ENCODE measurements at places on chromosomes 3 and 15. TPM values are rescaled to one million over a fixed set of nuclear protein-coding genes. Genes with fewer than 3 reads are reported as not detected.

DNA sequence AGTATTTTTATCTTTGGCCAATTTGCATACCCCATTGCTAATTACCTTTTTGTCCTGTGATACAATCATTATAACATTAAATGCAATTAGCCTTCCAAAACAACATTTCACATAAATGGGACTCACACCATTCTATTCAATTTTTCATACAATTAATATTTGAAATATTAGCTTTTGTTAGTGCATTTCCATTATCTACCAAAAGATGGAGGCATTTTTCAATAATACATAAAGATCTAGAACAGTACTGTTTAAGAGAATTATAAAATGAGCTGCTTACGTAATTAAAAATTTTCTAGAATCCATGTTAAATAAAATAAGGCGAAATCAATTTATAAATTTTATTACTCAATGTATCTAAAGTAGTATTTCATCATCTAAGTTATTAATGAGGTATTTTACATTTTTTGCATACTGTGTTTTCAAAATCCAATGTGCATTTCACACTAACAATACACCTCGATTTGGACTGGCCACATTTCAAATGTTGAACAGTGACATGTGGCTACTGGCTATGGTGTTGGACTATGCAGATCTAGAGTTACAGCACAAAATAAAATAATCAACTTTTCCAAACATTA lies 74.3 kb downstream of the TJP1 start:
- no peak for DNase-seq

- DNase-seq, result no peak
Measured at GRCh38 chr15:84762840-84763572, 14.6 kb downstream of the ZNF592 start.

DNA sequence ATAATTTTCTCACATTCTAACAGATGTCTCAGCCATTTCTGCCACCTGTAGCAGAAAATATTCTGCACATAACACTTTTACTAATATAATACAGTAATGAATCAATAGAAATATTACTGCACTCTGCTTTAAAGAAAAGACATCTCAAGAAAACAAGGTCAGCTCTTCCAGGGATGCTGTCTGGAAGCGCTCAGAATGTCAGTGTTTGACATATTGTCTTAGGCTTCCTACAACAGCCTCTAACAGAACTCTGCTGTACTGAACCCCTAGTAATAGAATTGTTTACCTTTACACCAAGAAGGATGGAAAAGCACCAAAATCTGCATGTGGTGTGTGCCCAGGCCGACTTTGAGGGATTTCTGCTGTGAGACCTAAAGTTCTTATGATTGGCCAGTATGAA lies 61.9 kb upstream of the FSTL1 start:
- no peak for DNase-seq

GRCh38 chr3:136353461-136353860 lies 103.3 kb downstream of the PCCB start:
- no peak for DNase-seq

- DNase-seq, result no peak
Measured at GRCh38 chr3:13018561-13019242, 54.5 kb downstream of the IQSEC1 start.

GRCh38 chr3:10766049-10766705 lies 49.9 kb upstream of the SLC6A11 start:
- DNase-seq, result no peak

Gene SLC24A5
- total RNA-seq, result not detected

GRCh38 chr3:18086760-18087159 lies 338.4 kb downstream of the SATB1 start:
- no peak for DNase-seq

DNA sequence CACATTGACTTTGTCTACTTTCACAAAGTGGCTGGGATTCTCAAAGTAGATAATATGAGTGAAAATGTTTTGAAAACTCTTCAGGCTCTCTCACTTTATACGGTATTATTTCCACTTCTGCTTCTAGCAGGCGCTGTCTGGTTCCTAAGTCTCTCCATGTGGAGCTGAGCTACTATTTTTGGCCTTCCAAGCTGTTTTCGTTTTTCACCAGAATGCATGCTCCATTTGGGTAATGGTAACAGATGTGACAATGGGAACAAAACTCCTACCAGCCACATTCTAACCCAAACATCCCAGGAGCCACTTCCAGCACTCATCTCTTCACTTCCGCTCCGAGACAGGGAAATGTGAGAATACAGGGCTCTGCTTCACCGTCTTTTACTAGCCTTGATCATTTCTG lies 586.7 kb downstream of the NTRK3 start:
- DNase-seq, result no peak

GRCh38 chr3:123285479-123285878 lies 83.7 kb downstream of the SEC22A start:
- DNase-seq, result no peak

GRCh38 chr3:147397875-147398812 lies 8.2 kb downstream of the ZIC4 start:
- no peak for DNase-seq

- DNase-seq, result no peak
Measured at GRCh38 chr3:107769882-107770281, 247.1 kb downstream of the BBX start.

DNA sequence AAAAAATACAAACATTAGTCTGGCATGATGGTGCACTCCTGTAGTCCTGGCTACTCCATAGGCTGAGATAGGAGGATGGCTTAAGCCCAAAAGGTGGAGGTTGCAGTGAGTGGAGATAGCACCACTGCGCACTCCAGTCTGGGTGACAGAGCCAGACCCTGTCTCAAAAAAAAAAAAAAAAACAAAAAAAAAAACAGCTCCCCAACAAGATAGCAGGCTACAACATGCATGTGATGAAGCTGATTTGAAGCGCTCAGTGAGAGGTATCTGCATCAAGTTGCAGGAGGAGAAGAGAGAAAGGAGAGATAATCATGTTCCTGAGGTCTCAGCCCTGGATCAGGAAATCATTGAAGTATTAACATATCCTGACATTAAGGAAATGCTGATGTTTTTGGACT lies 608 bp upstream of the PPCDC start:
- no peak for DNase-seq

- no peak for DNase-seq
Measured at GRCh38 chr3:158731486-158731885, 771 bp downstream of the RARRES1 start.

DNA sequence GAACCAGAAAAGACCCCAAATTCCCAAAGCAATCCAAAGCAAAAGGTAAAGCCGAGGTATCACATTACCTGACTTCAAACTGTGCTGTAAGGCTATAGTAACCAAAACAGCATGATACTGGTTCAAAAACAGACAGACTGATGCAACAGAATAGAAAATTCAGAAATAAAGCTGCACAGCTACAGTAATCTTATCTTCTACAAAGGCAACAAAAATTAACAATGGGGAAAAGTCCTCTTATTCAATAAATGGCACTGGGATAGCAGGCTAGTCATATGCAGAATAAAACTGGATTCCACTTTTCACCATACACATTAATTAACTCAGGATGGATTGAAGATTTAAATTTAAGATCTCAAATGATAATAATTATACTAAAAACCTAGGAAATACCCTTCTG lies 392.6 kb upstream of the CBLB start:
- DNase-seq, result no peak

DNA sequence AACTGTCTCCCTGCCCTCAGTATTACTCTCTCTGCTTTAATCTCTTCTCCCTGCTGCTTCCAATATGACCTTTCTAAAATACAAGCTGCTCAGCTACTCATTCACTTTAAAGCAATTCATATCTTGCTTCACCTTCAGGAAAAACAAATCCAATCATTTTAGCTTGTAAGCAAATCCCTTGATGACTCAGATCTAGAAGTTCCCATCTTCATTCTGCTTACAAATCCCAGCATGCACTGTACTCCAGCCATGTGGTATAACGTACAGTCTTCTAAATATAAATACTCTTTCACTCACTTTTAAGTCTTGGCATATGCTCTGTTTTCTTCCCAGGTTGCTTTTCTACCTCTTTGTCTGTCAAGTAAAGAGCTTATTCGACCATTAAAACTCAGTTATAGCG lies 1009.1 kb upstream of the SEMA6D start:
- no peak for DNase-seq

DNA sequence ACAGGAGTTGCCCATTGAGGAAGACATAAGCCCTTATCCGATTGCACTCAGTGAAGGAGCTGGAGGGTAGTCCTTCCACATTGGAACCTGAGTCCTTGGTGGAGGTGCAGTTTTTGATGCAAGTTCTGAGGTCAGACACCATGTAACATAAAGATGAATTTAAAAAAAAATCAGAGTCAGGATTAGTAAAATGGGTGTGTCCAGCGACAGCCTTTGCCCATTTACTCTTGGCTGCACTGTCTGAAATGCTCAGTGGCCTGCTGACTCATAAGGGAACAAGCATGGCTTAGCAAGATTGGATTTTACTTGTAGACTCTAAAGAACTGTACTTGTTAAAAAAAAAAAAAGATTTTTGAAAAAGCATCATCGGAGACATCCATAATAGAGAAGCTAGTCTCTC lies 241.1 kb upstream of the TOPAZ1 start:
- DNase-seq, result no peak

Gene STRIT1
- total RNA-seq, result 0.79 TPM

DNA sequence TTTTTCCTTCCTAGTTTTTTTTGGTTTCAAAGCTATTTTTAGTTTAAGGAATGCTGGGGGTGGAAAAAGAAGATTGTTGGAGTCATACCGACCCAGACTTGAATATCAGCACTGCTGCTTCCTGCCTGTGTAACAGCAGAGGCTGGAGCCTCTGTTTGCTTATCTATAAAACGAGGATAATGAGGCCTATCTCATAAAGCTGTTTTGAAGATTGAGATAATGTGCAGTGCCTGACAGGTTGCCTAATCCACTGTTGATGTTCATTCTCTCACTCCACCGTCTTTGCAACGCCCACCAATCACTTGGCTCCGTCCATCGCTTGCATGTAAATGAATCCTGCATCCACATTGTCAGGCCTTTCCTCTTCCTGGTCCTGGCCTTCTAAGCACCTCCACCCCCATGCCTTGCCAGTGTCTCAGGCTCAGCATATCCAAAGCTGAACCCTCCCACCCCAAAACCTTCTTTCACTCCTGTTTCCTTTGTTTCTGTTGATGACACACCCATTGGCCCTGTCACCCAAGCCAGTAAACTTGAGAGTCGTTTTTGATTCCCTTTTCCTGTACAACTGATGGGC lies 94.9 kb downstream of the MEX3B start:
- DNase-seq, result no peak

DNA sequence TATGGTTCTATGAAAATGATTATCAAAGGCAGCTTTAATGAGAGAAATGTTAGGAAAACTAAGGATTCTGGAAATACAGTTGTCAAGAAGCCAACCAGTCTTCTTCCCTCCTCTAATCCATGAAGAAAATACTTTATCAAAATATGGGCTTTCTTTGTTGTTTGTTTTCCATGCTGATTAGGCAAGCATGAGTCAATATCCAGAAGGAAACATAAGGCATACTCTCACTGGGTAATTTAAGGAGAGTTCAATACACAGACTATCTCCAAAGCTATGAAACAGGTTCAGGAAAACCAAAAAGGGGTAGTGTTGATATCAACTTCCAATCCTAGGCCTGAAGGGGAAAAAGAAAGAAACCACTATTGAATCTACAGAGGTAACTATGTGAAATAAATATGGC lies 68.7 kb upstream of the CMC1 start:
- no peak for DNase-seq

GRCh38 chr3:197356741-197357140 lies 58.3 kb upstream of the DLG1 start:
- no peak for DNase-seq

DNA sequence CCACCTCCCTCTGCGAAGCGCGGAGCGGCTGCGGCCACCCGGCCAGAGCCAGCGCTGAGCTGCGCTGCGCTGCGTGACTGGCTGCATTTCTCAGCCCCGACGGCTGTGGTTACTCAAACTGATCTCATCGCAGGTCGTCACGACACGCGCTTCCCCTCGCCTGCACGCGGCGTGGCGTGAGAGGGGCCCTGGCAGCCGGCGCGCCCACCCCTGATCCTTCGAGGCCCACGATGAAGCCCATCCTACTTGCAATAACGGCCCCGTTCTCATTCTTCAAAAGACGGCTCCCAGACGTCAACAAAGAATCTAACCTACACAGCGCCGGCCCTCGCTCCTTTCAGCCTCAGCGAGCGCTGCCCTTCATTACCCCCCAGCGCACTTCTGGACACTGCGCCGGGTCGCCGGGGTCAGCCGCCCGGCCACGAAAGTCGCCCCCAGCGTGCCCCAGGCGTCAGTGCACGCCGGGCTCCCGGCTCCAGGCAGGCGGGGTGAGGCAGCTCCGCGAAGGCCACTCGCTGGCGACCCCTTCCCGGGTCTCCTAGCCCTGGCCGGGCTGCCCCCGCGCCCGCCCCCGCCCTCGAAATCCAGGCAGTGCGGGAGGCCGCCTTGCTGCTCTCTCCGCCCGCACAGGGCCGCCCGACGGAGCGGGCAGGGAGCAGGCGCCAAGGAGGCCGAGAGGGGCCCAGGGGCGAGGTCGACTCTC lies 9.9 kb upstream of the LEKR1 start:
- peak; percentile 54 for DNase-seq

DNA sequence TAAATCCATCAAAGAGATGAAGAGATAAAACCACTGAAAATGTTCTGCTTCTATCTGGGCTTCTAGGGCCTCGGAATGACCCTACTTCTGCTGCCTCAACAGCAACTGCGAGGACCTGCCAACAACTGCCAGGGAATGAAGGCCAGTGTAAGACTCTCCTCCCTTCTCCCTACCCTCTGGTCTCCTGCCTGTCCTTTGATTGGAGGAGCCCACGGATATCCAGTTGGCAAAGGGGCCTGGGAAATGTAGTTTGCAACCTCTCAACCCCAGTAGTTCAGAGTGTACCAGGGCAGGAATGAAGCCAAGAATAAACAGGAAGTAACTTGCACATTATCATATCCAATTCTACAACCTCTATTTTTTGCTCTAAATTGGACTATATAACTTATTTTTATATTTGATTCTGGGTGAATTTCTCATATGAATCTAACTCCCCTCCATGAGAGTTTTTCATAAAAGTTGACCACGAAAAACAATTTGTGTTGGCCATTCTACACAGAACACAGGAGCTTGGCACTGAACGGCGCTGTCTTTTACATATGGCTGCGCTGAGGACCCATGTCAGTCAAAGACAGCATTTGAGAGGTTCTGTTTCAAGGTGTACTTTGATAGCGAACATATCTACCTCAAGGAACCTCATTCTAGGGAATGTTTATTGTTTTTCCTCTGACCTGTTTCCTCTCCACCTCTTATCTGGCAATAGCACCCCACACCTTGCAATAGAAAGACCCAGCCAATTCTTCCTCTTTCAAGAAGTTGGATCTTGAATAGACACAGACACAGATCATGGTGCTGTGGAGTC lies 91.1 kb upstream of the RNF7 start:
- DNase-seq, result no peak
